ENCODE measurements at places on chromosomes 16 and 17.

DNA sequence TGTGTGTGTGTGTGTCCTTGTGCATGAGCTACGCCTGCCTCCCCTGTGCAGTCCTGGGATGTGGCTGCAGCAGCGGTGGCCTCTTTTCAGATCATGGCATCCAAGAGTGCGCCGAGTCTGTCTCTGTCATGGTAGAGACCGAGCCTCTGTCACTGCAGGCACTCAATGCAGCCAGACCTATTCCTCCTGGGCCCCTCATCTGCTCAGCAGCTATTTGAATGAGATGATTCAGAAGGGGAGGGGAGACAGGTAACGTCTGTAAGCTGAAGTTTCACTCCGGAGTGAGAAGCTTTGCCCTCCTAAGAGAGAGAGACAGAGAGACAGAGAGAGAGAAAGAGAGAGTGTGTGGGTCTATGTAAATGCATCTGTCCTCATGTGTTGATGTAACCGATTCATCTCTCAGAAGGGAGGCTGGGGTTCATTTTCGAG lies 22.5 kb downstream of the STAT5A start:
- no peak for DNase-seq

DNA sequence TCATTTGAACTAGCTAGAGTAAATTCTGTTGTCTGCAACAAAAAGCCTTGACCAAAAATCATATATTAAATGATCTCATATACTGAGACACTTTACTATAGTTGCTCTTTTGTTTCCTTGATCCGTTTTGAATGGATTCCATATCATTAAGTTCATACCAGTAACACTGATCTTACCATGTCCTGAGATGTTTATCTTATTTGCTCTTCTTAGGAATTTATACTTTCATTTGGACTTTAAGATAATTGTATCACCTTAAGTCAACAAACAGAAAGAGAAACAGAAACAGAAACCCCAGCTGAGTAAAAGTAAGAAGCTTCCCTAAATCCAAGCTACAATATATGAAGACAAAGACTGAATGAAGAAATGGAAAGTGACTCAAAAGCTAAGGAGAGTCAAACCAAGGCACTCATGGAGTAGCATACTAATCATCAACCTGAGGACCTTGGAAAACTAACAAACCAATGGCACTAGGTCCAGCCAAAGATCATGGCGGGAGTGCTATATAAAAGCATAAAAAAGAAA lies 106.5 kb upstream of the COX10 start:
- no peak for DNase-seq

DNA sequence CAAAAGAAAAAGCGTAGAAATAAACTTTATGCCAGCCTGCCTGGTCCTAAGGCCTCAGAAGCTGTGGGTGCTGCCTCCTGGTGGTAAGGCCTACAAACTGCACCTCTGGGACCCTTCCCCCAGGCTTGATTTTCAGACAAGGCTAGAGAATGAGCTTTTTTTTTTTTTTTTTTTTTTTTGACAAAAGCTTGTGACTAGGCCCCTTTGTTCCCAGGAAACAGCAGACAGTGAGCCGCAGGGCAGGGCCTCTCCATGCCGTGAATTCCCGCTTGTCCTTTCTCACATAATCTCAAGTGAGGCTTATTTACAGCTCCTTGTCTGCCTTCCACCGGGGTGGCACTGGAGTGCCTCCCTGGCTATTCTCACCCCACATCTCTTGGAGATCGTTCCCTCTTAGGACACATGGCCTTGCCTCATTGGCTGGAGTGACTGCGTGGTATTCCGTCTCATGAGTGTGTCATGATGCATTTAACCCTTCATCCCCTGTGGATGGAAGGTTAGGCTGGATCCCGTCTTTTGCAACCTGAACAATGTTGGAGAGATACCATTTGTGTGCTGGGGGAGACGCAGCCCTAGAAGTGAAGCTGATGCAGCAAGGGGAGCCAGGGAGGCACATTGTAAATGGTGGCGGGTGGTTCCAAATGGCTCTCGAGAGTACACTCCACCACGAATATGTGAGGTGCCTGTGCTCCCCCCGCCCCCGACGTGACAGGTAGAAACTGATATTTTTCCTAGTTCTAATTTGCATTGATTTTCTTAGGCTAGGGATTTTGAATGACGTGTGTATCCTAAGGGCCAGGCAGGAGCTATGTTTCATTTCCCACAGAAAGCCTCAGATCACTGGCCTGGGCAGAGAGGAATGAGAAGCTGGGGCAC lies 49.6 kb downstream of the USP22 start:
- DNase-seq: peak; percentile 68

GRCh38 chr17:47969930-47970724 lies 786 bp upstream of the CDK5RAP3 start:
- no peak for DNase-seq

DNA sequence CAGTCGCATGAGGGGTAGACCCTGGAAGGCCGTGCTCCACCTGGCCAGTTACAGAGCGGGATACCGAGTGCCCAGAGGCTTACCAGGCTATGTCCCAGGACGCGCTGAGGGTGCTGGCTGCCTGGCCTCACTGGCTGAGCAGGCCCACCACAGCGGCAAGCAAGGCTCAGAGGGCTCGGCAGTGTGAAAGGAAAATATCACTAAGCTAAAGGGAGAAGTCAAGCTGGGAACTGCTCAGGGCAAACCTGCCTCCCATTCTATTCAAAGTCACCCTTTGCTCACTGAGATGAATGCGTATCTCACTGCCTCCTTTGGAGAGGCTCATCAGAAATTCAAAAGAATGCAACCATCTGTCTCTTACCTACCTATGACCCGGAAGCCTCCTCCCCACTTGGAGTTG lies 37.4 kb downstream of the CCDC57 start:
- DNase-seq: no peak
